CD4-positive, alpha-beta T cell treated with Interleukin-21 for 1 hour (primary cell): ENCODE measurements at places on chromosomes 1 and 21.

DNA sequence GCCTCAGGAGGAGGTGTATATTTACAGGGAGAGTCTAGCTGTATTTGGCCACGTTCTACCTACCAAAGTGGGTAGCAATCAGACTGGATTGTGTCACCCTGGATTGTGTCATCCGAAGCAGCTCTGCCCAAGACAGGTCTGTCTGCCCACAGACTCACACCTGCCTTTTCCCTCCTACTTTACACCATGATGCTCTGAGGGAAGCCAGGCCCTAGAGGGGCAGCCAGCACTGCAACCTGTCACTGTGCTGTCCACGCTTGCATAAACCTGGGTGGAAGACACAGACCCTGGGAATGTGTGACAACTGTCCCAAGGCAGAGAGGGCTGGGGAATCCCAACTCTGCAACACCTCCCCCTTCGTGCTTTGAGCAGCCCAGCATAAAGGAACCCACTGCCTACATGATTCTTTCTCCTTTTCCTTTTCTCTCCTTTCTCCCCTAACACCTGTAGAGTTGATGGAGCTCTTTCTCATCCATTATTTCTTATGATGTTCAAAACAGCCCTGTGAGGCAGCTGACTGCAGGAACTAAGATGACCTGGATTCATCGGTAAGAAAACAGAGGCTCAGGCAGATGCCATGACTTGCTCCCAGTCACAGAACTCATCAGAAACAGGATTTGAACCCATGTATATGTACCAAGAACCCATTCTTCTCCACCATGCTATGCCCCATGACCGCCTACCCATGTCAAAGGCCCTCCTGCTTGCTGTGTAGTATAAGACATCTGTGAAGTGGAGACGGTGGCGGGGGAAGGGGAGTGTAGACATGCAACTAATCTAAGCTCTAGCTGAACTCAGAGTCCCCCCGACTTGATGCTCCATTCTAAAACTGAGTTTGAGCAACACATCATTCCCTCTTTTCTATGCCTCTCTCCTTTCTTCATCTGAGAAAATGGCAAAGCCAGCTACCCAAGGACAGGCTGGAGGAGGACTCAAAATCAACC lies 55.9 kb downstream of the ITPKB start:
- DNase-seq = peak; percentile 40

GRCh38 chr1:13699510-13699909 lies 478 bp upstream of the PRDM2 start:
- DNase-seq = no peak

DNA sequence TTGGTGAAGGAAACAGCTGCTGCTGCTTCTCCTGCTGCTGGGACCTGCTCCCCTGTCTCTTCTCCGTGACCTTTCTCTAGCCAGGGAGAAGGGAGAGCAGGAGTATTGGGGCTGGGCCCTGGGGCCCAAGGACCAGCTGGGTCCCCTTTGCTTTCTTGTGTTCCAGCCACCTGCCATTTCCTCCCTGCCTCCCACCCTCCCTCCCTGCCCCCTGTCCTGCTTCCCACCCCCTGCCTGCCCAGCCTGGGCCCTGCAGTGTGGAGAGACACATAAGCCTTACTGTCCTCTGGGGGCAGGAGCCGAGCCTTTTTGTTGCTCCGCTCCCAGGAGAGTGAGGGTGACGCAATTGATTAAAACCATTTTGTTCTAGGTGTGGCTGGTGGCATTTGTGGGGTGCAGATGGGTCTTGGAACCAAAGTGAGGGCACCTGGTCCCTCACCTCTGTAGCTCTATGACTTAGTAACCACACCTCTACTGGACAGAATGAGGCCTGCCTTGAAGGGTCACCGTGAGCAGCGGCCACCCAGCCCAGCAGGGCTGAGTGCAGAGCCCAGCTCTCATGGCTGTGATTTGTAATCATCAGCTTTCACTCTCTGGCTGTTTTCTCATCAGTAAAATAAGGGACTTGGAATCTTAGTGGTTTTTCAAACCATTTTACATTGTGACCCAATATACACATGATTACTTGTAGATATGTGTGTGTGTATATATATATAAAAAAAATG lies 13.9 kb upstream of the TMEM222 start:
- DNase-seq = no peak

DNA sequence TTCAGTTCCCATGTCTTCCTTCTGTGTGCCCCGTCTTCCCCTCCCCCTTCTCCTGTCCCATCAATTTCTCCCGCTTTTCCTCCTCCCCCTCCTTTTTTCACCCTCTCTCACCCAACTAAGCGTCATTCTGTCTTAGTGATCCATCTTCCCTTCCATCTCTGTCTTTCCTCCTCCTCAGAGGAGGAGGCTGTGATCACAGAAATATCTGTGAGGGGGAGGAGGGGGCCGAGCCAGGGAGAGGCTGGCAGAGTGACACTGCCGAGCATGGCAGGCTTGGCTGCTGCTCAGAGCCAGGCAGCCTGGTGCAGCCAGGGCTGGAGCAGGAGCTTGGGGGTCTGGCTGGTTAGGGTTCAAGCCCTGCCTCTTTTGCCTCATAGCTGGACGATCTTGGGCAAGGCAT lies 7.6 kb downstream of the HTR6 start:
- no peak for DNase-seq

- DNase-seq = no peak
Measured at GRCh38 chr1:30381671-30382365, 341.6 kb downstream of the MATN1 start.
